ENCODE measurements at places on chromosomes 11 and 22. TPM values are rescaled to one million over a fixed set of nuclear protein-coding genes. Genes with fewer than 3 reads are reported as not detected.

- DNase-seq = no peak
Observed at GRCh38 chr11:19253817-19254216, 13.1 kb upstream of the E2F8 start.

DNA sequence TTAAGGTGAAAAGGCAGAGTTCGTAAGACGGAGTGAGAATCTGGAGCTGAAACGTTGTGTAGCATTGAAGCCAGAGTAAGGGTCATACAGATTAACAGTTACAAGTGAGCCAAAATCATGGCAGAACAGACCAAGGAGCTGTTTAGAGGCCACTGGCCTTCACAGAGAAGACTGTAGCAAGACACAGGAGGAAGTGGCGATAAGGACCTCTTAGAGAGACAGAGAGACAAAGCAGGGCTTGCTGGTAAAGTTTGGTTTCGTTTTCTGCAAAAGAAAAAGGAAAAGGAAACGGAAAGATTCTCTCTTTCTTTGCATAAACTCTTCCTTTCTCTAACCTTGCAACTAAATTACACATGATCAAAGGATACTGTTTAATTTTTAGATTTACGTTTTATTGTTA, 83.0 kb downstream of the AASDHPPT start:
- DNase-seq = no peak

- DNase-seq = peak; percentile 76
Observed at GRCh38 chr11:64241491-64242374, 838 bp downstream of the FKBP2 start.

Gene ZNRF3
- 5.2 TPM for total RNA-seq

Gene POTEH
- total RNA-seq = not detected

Gene APOA5
- not detected for total RNA-seq
